ENCODE measurements at places on chromosomes 1 and 21.

DNA sequence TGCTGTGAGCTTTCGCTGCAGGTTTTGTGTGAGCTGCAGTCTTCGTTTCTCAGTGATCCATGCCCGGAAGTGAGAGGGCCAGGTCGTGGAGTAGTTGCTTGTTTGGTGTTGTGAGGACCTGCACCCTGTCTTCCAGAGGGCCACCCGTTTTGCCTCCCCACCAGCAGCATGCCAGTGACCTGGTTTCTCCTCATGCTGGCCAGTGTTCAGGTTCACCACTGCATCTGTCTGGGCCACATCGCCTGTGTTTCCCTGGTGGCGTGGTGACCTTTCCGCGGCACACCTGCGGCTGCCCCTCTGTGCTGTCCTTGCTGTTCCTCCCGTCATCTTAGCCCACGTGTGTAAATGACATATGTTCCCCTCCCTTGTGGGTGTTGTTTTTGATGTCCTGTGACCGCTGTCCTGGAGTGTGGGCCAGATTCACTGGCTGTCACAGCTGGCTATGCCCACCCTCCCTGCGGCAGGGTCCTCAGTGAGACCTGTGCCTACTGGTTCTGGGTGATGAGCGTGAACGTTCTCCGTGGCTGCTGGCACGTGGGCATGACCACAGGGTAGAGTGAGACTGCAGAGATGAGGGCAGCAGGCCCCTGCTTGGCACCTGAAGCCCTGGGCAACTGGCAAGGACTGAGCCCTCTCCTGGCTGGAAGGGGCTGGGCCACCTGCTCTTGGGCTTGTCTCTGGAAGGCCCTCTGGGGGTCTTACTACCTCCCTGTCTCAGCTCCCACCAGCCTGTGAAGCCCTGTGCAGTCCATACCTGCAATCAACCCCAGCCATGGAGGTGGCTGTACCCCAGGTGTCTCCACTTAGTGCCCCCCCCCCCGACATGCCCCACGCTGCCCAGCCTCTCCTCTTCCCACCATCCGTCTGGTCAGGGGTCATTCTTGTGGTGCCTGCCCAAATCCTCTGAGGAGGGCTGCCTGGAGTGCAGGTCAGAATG, 7.3 kb downstream of the IBA57 start:
- no peak for DNase-seq

- no peak for DNase-seq
These were observed 141.0 kb upstream of the NGF start for GRCh38 chr1:115479055-115479482.

- DNase-seq, result peak; percentile 85
These were observed 62.0 kb downstream of the TBX19 start for GRCh38 chr1:168342572-168343280.

DNA sequence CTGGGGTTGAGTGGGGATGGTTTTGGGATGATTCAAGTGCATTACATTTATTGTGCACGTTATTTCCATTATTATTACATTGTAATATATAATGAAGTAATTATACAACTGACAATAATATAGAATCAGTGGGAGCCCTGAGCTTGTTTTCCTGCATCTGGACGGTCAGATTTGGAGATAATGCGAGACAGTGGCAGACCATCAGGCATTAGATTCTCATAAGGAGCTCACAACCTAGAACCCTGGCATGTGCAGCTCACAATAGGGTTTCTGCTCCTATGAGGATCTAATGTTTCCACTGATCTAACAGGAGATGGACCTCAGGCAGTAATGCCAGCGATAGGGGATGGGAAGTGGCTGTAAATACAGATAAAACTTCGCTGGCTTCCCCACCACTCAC, 77.9 kb upstream of the LRRC53 start:
- no peak for DNase-seq

DNA sequence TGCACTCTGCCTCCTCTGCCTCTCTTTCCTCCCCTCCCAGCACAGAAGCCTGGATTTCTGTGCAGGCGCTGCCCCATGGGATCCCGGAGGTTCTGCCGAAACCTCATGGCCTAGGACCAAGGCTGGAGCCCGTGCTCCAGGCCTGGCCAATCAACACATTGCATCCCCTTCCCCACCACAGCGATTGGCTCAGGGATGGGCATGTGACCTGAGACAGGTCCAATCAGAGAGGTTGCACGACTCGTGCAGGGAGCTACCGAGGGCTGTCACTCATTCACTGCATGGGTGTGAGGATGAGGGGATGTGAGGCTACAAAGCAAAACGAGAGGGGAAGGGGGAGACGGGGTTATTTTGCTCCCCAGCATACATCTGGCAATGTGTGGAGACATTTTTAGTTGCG, 3.3 kb upstream of the CELA2B start:
- no peak for DNase-seq

DNA sequence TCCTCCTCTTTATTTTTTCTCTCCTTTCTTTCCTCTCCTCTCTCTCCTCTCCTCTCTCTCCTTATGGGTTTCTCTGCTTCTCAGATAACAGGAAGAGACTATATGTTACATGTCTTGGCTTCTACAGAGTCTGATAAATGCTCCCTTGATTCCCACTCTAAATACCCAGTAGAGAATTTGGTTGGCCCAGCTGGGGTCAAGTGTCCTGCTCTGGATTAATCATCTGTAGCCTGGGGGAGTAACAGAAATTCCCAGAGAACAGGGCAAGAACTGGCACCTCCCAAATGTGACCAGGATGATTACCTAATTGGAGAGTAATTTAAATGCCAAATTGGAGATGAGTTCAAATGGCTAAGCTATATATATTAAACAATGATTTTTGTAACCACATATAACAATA, 146.1 kb upstream of the LMO4 start:
- DNase-seq, result no peak

- no peak for DNase-seq
These were observed 22.0 kb upstream of the ZBTB18 start for GRCh38 chr1:244029124-244029523.

DNA sequence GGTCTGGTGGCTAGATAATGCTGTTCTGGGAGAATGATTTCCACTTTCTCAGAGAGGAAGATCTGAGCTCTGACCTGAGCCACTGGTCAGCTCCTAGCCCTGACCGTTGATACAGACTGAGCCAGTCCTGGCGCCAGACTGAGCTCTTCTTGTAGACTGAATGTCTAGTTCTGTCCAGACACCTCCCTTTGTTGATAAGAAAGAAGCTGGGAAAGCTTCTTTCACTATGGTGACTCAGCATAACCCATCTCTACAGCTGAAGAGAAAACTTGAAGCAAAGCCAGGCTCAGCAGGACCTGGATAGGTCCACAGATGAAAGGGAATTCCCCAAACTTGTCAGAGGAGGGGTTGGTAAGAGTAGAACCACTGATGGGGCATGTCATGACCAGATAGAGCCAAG, 9.9 kb upstream of the TRABD2B start:
- no peak for DNase-seq

DNA sequence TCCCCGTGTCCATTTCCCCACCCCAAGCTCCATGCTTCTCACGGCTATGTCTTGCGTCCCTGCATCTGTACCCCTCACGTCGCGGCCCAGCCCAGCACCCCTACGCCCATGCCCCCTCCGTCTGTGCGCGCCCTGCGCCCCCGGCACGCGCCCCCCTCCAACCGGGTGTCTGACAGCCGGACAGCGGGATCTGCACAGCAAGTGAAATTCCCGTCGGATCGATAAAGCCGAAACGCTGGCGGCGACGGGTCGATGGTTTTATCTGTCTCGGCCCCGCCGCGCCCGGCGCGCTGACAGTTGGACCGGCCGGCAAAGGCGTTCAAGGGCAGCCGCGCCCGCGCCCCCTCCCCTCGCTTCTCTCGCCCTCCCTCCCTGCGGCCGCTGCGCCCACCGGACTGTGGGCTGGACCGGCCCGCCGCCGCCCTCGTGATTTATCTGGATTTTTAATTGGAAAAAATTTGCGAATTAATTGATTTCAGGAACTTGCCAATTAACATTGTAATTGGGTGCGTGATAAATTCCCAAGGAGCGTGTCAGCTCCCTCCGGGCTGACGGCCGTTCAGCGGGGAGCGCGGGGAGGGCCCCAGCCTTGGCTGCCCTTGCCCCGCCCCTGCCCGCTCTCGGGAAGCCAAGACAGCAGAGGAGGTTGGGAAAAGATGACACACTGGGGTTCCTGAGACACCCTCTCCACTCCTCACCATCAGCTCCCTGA, 57.1 kb downstream of the TMEM53 start:
- DNase-seq, result no peak

DNA sequence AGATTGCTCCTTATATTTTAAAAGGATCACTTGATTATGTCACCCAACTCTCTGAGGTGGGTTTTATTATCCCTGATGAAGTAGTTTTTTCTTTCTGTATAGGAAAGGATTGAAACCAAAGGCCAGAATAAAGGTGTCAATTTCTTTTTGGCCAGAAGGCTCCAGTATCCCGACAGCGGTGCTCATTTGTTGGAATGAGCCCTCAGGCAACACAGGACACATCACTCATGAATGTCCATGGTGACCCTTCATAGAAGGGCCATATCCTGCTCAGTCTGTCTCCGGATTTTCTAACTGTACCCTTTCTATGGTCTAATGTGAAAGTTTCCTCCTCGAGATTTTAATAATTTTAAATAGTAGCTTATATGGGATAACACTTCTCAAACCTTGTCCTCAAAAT, 171.3 kb upstream of the USP24 start:
- DNase-seq, result no peak

GRCh38 chr1:242203262-242203661, 204.4 kb upstream of the MAP1LC3C start:
- no peak for DNase-seq

GRCh38 chr1:163443863-163444262, 122.1 kb downstream of the NUF2 start:
- DNase-seq, result no peak

GRCh38 chr1:6584126-6585080, 4.6 kb downstream of the ZBTB48 start:
- no peak for DNase-seq

- DNase-seq, result no peak
These were observed 464.6 kb downstream of the PCP4 start for GRCh38 chr21:40331804-40332203.

- no peak for DNase-seq
These were observed 41.8 kb downstream of the AJAP1 start for GRCh38 chr1:4696161-4696745.

DNA sequence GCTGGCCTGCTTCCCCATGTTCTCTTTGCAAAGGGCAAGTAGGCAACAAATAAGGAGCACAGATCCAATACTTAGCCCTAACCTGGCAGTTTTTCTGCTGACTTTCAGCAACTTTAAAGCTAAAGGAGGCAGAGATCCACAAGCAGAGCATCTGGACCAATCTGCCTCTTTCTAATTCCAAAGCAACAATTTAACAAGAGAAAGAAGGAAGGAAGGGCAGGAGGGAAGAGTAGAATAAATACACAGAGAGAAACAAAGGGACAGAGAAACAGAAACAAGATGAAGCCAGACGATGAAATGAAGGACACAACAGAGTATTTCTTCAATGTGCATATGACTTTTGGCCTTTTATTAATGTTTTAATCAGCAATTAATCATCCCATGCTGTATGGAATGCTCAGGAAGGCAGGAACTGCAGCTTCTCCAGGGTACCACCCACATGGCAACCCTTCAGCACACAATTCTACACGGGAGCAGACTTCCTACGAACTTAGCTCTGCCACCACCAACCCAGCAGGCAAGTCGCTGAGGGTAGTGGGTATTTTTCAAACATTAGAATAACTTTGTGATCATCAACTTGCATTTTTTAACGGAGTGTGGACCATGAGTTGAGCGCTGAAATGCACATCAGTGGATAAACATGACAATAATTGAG, 15.3 kb downstream of the CLCC1 start:
- no peak for DNase-seq

GRCh38 chr1:162502928-162503327, 5.3 kb downstream of the UHMK1 start:
- no peak for DNase-seq

GRCh38 chr1:160748878-160749269, 9.8 kb downstream of the SLAMF7 start:
- no peak for DNase-seq
